ENCODE measurements at places on chromosomes 6 and 20.

DNA sequence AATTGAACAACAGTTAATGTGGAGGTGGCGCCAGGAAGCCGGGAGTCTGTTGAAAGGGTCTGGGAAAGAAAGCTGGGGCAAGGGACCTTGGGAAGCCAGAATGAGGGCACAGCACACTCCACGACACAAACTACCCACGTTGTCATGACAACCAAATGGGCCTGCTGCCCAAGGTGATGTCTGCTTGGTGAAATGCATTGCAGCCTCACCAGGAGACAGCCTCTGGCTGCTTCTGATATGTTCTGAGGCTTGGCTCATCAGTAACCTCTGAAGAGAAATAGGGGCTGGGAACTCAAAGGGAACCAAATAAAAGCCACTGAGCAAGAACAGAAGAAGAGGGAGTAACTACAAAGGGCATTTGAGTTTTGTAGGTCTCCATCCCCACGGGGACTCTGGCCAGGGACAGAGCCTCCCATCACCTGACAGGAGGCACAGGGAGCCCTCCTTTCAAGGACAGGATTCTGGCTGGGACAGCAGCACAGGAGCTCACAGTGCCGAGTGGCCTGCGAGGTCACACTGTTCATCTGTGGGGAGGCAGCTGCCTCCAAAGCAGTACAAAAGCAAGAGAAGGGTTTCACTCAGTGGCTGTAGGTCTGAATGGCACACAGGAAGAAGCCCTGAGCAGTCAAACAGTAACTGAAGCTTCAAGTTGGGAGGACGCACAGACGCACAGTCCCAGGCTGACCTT is 44.6 kb upstream of the KCNK16 start:
- DNase-seq, result no peak

DNA sequence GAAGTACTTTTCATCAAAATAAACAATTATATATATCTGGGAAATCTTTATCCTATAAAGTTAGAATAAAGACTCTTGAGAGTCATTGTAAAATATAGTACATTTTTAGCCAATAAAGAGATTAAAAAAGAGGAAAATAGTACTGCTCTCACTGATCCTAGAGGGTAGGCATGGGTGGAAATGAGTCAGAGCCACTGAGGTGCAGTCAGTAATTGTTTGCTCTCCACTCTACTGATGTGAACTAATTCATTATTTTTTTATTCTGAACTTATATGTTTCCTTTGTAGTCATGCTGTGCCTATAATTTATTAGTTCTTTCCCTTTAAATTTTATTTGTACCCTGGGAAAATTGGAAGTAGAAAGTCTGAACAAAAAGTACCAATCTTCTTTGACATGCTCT is 1359.4 kb upstream of the GJE1 start:
- DNase-seq, result no peak

GRCh38 chr6:35810971-35811698 is 6.0 kb downstream of the LHFPL5 start:
- DNase-seq, result no peak

GRCh38 chr6:130009146-130009545 is 9.2 kb upstream of the L3MBTL3 start:
- DNase-seq, result no peak

- no peak for DNase-seq
Measured at GRCh38 chr6:148513145-148514071, 170.8 kb downstream of the SASH1 start.

GRCh38 chr6:51466427-51466826 is 621.0 kb downstream of the PKHD1 start:
- peak; percentile 75 for DNase-seq

GRCh38 chr6:33585403-33586107 is 5.5 kb upstream of the BAK1 start:
- DNase-seq, result peak; percentile 85

DNA sequence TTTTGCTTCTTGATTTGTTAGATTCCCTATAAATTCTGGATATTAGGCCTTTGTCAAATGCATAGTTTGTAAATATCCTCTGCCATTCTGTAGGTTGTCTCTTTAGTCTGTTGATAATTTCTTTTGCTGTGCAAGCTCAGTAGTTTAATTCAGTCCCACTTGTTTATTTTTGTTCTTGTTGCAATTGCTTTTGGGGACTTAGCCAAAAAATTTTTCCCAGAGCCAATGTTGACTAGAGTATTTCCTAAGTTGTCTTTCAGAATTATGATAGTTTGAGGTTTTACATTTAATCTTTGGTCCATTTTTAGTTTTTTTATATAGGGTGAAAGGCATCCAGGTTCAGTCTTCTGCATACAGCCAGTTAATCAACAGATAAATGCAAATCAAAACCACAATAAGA is 96.0 kb downstream of the PRKN start:
- no peak for DNase-seq

DNA sequence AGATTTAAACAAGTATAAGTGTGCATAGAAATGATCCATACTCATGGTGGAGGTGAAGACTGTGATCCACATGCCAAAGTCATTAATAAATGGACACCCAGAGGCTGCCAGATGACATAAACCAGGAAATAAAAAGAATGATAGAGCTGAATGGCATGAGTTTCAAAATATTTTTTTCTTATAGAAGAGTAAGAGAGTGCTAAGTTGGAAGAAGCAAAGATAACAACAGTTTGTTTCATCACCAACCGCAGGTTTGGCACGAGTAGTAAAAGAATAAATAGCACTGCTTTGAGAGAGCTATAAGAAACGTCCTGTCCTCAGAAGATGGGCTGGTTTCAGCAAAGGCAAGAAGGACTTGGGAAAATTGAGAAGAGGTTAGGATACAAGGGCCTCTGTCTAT is 246.9 kb downstream of the UBE3D start:
- DNase-seq, result no peak

GRCh38 chr6:124961777-124962638 is at the start of gene RNF217:
TSS of gene RNF217 (plus strand) at chr6:124962437. CDS start at chr6:124962545, 108 bp downstream.
- peak; percentile 83 for DNase-seq

DNA sequence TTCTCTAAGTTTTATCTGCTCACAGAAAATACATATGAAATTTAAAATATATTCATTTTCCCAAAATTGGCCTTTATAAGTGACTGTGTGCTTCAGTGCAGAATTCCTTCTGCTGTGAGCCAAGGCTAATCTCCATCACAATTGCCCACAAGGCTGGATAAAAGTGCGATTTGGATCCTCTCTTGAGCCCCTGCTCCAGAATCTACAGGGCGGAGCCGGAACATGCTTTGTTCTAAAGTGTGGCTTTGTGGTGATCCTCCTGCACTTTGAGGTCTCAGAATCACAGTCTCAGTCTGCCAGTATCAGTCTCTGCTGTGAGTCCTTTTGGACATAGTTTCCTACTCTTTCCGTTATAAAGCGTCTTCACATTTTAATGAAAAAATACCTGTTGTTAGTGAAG is 28.9 kb downstream of the SMOC2 start:
- no peak for DNase-seq

- no peak for DNase-seq
Measured at GRCh38 chr6:40881501-40881900, 157.5 kb downstream of the UNC5CL start.

GRCh38 chr6:121879149-121879548 is 443.7 kb downstream of the GJA1 start:
- DNase-seq, result no peak

GRCh38 chr6:36666287-36666686 is 12.2 kb upstream of the CDKN1A start:
- no peak for DNase-seq

GRCh38 chr20:13094976-13095375 is 86.2 kb downstream of the SPTLC3 start:
- DNase-seq, result no peak

DNA sequence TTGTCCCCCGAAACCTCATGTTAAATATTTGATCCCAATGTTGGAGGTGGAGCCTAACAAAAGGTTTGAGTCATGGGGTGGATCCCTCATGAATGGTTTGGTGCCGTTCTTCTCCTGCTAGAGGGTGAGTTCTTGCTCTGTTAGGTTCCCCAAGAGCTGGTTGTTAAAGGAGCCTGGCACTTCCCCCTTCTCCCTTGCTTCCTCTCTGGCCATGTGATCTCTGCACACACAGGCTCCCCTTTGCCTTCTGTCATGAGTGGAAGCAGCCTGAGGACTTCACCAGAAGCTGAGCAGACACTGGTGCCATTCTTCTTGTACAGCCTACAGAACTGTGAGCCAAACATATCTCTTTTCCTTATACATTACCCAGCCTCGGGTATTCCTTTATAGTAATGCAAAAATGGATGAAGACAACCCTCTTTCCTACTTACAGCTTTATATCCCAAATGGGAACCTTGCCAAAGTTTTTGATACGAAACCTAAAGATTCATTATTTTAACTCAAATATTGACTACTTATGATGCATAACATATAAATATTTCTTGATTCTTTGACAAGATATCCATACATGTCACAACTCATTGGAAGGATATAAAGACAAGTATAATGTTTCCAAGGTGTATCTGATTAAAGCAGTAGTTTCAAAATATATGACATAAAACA is 61.0 kb downstream of the RNF182 start:
- no peak for DNase-seq

GRCh38 chr6:155604991-155605390 is 149.4 kb upstream of the NOX3 start:
- DNase-seq, result no peak

GRCh38 chr6:78570044-78570443 is 297.3 kb upstream of the IRAK1BP1 start:
- DNase-seq, result no peak

- no peak for DNase-seq
Measured at GRCh38 chr6:134187751-134188150, 130.2 kb downstream of the SGK1 start.

- DNase-seq, result peak; percentile 53
Measured at GRCh38 chr20:41697861-41698559, 79.8 kb upstream of the CHD6 start.

DNA sequence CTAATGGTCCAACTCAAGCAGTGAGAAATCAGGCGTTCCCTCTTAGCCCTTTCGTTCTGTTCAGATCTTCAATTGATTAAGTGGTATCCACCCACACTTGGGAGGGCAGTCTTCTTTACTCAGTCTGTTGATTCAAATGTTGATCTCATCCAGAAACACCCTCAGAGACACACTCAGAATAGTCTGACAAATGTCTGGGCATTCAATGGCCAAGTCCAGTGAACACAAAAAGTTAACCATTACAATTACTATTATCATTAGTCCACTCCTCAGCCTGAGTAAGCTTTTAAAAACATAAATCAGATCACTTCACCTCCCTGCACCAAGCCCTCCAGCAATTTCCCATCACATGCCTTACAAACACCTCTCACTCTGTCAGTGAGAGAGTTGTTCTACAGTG is 423.2 kb downstream of the RFPL4B start:
- no peak for DNase-seq

All from D341Med (cell line).